ENCODE measurements at places on chromosomes 3 and 15.
A peak's percentile ranks its signal among the peaks of the same experiment; 100 is the strongest.

GRCh38 chr15:68921926-68922325 is 8.4 kb upstream of the SPESP1 start:
- DNase-seq, result no peak

- DNase-seq, result no peak
These were observed 47.0 kb upstream of the FSTL1 start for GRCh38 chr3:120497818-120498217.

GRCh38 chr15:70269991-70270751 is 172.5 kb upstream of the TLE3 start:
- DNase-seq, result no peak

GRCh38 chr15:59570315-59570714 is 41.3 kb upstream of the GCNT3 start:
- DNase-seq, result peak; percentile 60

DNA sequence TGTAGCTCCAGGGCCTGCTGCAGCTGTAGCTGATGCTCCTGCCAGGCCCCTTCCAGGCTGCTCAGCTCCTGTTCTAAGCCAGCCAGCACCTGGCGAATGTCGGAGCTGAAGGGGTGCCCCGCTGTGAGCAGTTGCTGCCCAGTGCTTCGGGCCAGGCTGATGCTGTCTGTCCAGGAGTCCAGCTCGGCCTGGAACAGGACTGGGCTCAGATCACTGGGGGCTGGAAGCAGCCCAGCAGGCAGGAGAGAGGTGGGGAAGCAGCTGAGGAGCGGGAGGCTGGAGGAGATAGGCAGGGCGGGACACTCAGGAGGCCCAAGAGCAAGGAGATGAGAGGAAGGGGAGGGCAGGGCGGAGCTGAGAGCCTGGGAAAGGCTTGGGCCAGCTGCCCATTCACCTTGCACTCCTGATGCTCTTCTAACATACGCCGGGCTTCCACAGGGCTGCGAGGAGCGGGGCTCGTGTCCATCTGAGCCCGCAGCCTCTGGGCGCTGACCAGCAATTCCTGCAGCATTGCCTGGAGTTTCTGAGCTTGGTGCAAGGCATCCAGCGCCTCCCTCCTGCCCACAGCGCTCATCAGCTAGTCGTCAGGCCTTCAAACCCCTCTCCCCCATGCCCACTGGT is 23.2 kb downstream of the PLA2G4B start:
- no peak for DNase-seq

DNA sequence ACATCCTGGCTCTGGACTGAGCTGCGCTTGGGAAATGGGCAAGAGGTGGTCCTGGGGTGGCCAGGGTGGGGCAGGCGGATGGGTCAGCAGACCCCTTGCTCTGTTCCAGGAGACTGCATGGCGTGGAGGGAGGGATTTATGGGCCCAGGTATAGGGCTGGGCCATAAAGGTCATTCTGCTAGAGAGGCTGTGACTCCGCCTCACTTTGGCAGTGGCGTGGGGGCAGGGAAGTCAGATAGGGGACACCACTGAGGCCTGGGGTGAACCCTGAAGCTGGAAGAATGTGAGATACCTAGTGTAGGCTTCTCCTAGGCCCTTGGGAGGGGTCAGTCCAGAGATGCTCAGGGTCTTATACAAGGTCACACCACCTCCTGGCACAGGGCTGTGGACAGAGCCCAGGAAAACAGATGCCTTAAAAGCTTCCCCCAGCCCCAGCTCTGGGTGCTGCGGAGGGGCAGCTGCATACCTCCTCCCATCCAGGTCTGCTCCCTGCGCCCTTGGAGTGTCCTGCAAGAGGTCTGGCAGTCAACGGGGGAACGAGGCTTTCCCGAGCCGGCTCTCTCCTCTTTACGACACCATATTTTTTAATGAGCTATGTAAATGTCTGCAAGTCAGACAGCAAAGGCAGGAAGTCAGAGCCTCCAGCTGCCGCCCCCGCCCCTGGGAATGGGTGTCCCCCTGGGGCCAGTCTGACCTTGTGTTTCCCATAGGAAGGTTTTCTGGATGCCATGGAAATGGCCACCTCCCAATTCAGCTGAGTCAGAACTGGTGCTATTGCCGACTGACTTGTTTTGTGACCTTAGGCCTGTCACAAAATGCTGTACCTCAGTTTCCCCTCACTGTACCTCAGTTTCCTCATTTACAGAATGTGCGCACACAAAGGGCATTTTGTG is 26.3 kb downstream of the LINGO1 start:
- no peak for DNase-seq

All from breast epithelium (tissue), 4 donors.